Germinal center (tissue), 1 donor: ENCODE measurements at places on chromosomes 12 and 14.

DNA sequence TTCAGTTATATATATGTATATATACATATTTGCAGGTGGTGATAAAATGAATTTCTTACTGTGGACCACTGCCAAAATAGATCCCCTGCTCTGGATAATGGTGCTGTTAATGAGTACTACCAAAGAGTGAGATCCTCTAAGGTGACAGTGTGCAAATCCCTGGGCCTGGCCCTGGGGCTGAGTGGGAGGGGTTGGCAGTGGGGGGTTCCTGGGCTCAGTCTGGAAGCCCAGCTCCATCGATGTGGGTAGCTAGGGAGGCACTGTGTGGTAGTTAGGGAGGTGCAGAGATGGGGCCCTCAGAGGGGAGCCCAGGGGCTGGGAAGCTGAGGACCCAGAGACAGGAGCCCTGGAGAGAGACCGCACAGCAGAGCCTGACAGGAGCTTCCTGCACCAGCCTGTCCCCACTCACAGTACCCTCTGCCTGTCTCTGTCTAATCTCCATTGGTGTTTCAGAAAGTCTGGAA lies 9.1 kb downstream of the KRT8 start:
- DNase-seq, result no peak

GRCh38 chr12:55929306-55929791 lies 1.6 kb upstream of the DGKA start:
- peak; percentile 88 for DNase-seq

DNA sequence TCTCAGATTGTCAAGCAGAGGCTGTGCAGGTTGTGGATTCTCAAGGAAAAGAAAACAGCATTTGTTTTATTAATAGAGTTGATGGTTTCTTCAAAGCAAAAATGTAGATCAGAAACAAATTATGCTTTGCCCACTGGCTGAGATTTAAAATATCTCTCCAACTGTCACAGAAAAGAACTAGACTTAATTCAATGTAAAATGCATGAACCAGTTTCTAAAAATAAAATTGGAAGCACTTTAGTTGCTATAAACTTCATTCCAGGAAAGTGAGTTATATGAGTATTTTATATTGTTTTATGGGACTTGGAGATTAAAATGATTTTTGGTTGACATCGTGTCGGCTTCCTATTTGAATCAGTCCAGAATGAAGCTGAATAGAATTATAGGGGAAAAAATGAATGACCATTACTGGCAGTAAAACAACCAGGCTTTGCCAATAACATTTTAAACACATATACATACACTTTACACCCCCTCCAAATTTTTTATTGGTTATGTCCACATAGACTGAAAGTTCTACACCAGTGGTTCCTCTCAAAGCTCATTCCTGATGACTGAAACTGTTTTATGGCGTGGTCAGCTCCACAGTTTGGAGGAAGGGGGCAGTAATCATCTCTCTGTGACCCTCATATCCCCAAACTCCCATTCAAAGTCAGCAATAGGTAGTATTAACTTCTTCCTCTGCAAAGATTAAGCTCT lies 55.5 kb upstream of the DAAM1 start:
- DNase-seq, result no peak

DNA sequence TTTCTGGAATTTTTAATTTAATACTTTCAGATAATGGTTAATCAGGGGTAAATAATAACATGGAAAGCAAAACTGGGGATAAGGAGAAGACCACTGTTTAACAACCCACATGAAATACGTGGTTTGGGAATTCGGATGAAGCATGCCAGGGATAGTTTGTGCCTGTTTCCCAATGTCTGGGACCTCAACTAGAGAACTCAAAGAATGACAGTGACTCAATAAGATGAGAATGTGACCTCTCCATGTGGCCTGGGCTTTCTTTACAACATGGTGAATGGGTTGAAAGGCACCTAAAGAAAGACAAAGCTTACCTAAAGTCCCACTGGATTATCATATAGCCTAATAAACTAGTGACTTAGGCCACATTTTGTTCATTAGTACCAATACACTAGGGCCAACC lies 460.3 kb upstream of the LRFN5 start:
- DNase-seq, result no peak

DNA sequence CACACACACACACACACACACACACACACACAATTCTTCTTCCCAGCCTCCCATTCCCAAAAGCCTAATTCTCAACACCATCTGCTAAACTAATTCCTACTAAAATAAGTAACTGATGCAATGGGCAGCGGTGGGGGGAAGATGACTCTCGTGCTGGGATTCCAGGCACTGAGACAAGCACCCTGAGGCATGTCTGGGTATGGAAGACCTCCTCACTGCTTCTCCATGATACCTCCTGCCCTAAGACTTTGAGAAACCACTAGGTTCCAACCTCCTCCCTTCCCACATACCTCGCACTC lies 789 bp upstream of the VWF start:
- no peak for DNase-seq

DNA sequence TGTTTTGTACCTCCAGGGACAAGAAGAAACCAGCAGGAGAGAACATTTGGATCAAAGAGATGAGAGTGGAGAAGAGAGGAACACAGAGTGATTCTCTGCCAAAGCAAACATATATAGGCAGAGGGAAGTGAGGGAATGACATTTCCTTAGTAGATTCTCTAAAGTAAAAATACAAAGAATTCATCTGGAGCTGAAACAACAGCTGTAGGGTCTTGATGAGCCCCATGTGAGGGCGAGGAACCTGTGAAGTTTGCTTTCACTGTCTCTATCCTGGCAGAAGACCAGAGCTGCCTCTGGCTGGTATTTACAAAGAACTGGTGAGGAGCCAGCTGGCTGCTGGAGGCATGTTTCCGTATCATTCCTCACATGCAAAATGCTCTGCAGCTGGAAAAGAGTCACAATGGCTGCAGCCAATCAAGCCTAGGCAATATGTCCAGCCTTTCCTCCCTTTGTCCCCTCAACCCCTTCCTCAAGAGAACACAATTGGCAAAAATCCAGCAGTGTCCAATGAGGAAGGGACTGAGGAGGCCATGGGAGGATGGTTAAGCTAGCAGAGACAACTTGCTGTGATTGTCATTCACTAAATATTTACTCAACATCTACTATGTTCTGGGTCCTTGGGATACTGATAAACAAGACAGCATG lies 122.5 kb downstream of the PHLDA1 start:
- no peak for DNase-seq

GRCh38 chr12:50073206-50073605 lies 11.9 kb upstream of the SMARCD1 start:
- no peak for DNase-seq

- no peak for DNase-seq
These were observed 9.0 kb upstream of the NUDT4 start for GRCh38 chr12:93368766-93369165.

DNA sequence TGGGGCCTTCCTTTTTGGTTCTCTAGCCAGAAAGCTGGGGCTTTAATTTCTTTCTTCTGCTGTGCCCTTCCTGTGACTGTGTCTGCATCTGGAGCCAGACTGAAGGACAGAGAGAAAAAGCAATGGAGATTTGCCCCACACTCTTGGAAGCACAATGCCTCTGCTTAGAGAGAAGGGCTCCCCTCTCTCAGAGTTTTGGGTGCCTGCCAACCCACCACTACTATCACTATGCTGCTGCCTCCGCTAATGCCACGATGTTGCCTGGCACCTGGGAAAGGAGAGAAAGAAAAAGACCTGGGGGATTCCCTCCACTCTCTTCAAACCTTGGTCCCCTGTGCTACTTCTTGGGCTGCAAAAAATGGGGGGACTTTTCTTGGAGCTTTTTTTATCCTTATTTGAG lies 52.6 kb downstream of the TMEM260 start:
- no peak for DNase-seq

GRCh38 chr12:55173456-55173855 lies 47.2 kb downstream of the OR9K2 start:
- no peak for DNase-seq

DNA sequence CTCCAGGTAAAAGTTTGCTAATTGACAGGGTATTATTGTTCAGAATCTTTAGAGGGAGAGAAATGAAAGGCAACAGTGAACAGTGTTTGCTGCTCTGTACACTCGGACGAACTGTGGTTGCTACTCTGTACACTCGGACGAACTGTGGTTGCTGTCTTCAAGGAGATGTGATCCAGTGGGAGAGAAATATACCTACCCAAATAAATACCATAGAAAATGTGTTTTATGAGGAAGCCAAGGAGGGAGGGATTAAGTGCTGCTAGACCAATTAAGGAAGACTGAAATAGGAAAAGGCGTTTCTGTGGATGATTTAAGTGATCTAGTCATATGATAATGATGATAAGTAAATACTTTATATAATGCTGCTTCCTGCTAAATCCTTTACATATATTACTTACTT lies 2.7 kb downstream of the STK38L start:
- DNase-seq, result no peak

- DNase-seq, result no peak
These were observed 50.5 kb downstream of the PCNX1 start for GRCh38 chr14:70957710-70958109.

DNA sequence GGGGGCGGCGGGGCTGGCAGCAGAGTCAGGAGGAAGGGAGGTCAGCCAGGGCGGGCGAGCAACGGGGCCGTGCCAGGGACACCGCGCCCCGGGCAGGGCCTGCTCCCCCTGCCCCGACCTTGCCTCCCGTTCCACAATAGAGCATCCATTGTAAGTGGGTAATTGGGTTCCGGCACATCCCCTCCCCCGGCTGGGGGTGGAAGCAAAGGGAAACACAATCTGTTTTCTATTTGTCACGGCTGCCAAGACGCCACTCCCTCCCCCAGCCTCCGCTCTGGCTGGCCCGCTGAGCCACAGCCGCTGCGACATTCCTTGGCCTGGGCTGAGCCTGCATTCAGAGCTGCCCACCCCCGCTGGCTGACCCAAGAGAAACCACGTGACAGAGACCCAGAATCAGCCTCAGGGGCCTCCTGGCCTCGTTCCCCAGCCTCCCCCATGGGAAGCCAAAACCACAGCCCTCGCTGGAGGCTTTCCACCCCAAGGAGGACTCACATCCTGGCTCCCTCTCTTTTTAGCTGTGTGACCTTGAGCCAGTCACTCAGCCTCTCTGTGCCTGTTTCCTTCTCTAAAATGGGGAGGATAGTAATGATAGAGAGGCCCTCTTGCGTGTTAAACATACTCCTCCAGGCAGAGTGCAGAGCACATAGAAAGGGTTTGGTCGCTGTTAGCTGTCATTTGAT lies 117.6 kb downstream of the SCARB1 start:
- DNase-seq, result no peak

GRCh38 chr12:47560415-47560814 lies 145.4 kb downstream of the RPAP3 start:
- DNase-seq, result no peak

- DNase-seq, result no peak
These were observed 40.9 kb downstream of the DAD1 start for GRCh38 chr14:22547948-22548750.

- DNase-seq, result peak; percentile 32
These were observed 158.0 kb downstream of the ETV6 start for GRCh38 chr12:11807458-11807857.

DNA sequence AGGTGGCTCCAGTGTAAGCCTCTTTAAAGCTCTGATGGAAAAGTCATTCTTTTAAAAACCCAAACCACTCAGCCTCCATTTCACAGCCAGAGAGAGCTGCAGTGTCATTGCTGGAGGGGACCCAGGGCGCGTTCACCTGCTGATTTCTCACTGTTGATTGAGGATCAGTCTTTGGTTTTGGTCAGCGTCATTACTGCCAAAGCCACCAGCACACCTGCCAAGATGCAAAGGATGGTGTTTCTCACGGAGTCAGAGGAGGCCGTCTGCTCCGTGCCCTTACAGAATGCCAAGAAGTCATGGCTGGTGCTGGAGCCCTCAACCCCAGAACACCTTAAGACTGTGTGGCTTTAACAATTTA lies 32.8 kb upstream of the BATF start:
- DNase-seq, result no peak

GRCh38 chr14:67508956-67509355 lies 20.4 kb upstream of the TMEM229B start:
- DNase-seq, result no peak

DNA sequence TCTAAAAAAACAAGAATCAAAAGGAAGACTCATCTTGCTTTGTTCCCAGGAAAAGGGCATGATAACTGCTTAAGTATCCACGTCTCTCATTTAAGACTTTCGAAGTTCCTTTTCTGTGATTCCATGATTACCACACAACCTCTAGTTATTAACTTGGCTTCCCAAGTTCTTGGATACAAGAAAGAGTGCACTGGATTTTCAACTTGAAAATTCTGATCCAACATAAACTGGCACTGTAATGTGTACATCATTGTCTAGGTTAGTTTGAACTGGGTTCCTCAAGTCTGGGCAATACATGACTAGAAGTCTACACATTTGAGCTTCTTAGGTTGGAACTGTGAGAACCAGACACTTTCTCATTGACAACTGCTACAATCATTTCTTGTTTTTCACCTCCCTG lies 1.6 kb downstream of the KLHL28 start:
- no peak for DNase-seq

DNA sequence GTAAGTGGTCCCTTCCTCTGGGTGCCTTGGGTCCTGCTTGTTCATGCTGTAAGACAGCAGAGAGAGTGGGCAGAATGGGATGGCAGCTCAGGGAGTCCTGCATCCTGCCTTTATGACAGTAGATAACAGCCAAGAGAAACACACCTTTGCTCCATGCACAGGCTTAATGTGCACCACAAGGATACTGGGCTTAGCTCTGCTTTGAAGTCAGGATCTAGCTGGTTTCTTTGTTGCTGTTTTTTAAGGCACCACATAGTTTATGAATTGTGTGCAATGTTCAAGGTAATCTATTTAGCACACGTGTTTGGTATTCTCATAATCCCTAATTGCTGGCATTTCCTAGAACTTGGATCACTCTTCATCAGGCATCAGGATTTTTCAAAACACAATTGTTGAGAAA lies 239.5 kb upstream of the DCN start:
- no peak for DNase-seq

DNA sequence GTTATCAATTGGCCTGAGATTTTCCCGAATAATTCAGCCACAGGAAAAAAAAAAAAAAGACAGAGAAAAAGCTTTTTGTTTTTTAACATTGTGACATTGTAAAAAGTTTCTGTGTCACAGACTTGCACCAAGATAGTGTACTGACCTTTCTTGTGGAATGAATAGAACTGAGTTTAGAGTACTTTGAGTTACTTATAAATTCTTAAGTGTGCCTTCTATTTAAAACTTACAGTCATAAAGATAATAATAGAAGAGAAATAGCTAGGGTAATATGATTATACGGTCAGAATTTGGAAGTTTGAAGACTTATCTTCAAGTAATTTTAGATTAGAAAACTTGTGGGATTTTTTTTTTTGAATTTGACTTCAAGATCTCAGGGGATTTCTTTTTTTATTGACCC lies 88.8 kb downstream of the FGD4 start:
- DNase-seq, result no peak

GRCh38 chr12:117494833-117495655 lies 133.6 kb upstream of the NOS1 start:
- no peak for DNase-seq

DNA sequence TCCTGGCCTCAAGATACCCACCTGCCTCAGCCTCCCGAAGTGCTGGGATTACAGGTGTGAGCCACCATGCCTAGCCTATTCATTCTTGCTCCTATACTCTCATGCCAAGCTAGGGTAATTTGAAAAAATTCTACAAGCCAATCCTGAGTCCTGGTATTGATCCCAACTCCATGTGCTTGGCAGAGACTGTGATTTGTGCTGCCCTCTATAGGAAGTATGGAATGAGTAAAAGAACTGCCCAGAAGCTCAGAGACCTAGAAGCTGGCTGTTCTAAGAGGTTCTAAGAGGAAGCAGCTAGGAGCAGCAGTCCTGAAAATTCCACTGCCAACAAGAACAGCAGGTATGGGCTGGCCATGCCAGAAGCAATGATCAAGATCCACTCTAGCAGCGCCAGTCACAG lies 402.5 kb downstream of the PCNX1 start:
- DNase-seq, result no peak

GRCh38 chr14:105549481-105549880 lies 23.1 kb downstream of the TMEM121 start:
- no peak for DNase-seq
